ENCODE measurements at places on chromosomes 13 and 19.

- DNase-seq, result no peak
These were observed 921.8 kb downstream of the UQCRFS1 start for GRCh38 chr19:28290963-28291657.

DNA sequence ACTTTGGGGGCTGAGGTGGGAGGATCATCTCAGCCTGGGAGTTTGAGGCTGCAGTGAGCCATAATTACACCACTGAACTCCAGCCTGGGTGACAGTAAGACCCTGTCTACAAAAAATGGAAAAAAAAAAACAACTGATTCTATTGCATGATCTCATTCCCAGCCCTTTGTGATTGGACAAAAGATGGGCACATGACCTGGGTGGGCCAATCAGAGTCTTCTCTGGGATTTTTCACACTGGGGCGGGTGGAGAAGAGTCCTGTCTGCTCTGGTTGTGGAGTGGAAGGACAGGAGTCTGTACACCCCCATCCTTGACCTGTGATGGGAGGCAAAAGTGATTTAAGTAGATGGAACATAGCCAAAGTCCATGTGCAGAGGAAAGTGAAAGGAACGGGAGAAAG lies 170.5 kb downstream of the UQCRFS1 start:
- DNase-seq, result no peak

GRCh38 chr19:19911150-19911549 lies 10.4 kb downstream of the ZNF93 start:
- DNase-seq, result no peak

- no peak for DNase-seq
These were observed 5.3 kb upstream of the GPR183 start for GRCh38 chr13:99312493-99312883.

- DNase-seq, result no peak
These were observed 310.3 kb upstream of the EDNRB start for GRCh38 chr13:78228940-78229339.

GRCh38 chr13:109154966-109155761 lies 525.8 kb downstream of the MYO16 start:
- no peak for DNase-seq

DNA sequence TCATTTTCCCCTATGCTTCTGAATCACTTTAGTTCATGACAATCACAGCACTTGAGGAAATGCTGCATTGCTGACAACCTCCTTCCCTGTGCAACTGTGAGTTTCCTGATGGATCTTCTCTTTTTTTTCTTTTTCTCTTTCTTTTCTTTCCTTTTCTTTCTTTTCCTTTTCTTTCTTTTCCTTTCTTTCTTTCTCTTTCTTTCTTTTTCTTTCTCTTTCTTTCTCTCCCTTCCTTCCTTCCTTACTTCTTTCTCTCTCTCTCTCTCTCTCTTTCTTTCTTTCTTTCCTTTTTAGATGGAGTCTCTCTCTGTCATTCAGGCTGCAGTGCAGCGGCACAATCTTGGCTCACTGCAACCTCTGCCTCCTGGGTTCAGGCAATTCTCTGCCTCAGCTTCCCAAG lies 247.9 kb upstream of the HTR2A start:
- no peak for DNase-seq

DNA sequence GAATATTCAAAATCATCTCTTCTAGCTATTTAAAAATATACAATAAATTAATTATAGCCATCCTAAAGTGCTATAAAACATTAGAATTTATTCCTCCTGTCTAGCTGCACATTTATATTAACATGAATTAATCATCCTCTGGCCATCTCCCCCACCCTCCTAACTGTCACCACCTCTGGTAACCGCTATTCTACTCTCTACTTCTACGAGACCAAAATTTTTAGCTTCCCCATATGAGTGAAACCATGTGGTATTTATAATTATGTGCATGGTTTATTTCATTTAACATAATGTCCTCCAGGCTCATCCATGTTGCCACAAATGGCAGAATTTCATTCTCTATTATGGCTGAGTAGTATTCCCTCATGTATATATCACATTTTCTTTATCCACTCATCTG lies 265.2 kb downstream of the COG6 start:
- DNase-seq, result no peak

DNA sequence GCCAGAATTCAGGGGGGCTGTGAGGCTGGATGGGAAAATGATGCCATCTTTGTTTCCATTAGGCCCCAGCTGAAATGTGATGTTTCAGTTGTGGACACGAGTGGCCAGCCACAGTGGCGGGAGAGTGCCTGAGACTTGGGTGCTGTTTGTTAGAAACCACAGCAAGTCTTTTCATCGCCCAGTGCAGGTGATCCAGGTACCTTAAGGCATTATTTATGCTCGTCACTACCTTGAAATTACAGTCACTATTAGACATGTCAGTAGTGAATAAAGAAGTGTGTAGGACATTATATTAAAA lies 82.5 kb upstream of the TM9SF2 start:
- DNase-seq, result no peak

- DNase-seq, result no peak
These were observed 39.2 kb downstream of the TNFRSF19 start for GRCh38 chr13:23609414-23609760.

DNA sequence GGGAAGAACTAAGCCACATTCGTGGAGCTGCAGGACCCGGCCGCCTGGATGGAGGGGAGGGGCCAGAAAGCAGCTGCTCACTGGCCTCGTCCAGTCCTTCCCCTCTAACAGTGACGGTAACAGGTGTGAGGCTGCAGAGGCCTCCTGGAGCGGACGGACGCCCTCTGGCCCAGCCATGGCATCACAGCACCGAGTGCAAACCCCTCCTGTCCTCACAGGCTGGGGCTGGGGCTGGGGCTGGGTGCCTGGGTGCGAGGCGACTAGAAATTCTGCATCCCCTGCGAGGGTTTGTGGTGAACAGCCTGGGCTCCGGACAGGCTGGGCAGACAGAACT lies 3.6 kb downstream of the MICOS13 start:
- DNase-seq, result no peak

All from activated naive CD4-positive, alpha-beta T cell (primary cell).